ENCODE measurements at places on chromosomes 11 and 22.
A peak's percentile ranks its signal among the peaks of the same experiment; 100 is the strongest.

DNA sequence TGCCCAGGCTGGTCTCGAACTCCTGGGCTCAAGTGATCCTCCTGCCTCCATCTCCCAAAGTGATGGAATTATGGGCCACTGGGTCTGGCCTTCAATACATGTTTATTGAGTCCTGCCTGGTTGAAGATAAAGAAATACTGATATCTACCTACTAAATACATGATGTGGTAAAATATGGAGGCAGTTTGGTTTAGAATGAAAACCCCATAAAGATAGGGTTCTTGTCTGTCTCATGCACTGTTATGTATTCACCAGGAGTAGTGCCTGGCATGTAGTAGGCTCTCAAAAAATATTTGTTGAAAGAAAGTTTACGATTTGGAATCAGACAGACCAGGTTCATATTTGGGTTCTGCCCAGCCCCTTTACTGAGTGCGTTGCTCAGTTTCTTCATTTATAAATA lies 21.1 kb downstream of the STIM1 start:
- no peak for DNase-seq

- no peak for DNase-seq
Observed at GRCh38 chr11:115317277-115318185, 186.7 kb downstream of the CADM1 start.

- DNase-seq, result no peak
Observed at GRCh38 chr11:122995526-122995925, 13.9 kb upstream of the BSX start.

DNA sequence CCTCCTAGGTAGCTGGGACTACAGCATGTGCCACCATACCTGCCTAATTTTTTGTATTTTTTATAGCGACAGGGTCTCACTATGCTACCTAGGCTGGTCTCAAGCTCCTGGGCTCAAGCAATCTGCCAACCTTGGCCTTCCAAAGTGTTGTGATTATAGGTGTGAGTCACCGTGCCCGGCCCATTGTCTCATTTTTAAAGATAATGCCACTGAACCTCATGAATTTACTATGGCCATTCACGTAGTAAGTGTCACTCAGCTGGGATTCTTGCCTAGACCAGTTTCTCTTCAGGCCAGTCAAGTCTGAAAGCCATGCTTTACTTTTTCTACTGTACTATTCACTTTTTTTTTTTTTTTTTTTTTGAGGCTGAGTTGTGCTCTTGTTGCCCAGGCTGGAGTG lies 22.4 kb downstream of the DEPDC5 start:
- no peak for DNase-seq

GRCh38 chr11:69697861-69698260 lies 6.0 kb downstream of the FGF19 start:
- DNase-seq, result no peak

DNA sequence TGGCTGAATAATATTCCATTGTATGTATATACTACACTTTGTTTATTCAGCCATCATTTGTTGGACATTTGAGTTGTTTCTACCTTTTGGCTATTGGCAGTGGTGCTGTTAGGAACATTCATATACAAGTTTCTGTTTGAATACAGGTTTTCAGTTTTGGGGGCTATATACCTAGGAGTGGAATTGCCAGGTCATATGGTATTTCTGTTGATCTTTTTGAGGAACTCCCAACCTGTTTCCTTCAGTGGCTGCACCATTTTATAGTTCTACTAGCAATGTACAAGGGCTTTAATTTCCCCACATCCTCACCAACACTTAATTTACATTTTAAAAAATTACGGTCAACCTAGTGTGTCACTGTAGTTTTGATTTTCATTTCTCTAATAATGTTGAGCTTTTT lies 54.6 kb downstream of the HSD17B12 start:
- no peak for DNase-seq

DNA sequence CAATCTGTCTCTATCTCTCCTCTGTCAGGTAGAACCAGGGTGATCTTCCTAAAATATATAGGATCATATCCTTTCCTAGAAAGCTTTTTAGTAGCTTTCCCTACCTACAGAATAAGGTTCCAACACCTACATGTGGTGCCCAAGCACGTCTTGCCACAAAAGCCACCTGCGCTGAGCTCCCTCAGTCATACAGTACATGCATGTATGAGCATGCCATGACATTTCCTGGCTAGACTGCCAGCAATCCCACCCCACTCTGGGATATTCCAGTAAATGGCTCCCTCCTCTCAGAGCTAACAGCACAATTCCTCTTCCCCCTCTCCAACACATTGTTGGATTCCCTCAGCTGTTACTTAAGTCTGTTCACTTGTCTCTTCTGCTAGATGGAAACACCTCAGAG lies 398.0 kb downstream of the TENM4 start:
- DNase-seq, result no peak

GRCh38 chr11:117949062-117949461 lies 19.9 kb upstream of the TMPRSS13 start:
- no peak for DNase-seq

DNA sequence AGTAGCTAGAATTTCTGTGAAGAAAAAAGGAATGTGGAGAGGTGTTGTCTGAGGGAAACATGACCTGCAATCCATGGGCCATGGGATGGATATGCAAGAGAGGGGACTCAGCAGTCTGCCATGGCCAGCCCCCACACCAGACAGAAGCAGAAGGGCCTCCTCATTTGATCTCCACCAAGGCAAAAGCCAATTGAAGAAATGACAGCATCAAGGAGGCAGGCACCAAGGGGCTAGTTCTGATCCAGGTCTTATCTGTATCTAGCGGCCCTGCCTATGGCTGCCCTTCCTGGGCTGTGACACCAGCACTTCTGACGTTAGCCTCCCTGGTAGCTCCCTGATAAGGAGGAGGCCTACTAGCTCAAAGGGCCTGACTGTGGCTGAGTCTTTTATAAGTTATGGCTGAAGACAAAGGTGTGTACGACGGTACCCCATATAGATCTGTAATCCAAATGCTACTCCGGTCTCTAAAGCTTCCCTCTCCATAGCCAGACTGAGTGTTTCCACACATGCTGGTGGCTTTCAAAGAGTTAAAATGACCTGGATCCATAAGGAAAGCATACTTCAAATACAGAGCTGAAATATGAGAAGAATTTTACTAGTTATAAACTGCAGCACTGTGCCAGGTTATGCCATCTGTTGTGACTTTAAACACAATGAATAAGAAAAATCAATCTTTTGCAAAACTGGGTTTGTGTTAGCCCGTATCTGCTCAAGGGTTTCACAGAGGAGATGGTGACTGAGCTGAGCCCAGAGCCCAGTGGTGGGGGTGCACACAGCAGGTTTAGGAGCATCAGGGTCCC lies 34.4 kb downstream of the HIRA start:
- DNase-seq, result no peak

- DNase-seq, result no peak
Observed at GRCh38 chr11:2318123-2318522, 16.3 kb downstream of the TSPAN32 start.

- no peak for DNase-seq
Observed at GRCh38 chr11:72026090-72026489, 27.4 kb downstream of the IL18BP start.

- DNase-seq, result no peak
Observed at GRCh38 chr11:12798609-12799011, 124.4 kb downstream of the TEAD1 start.

DNA sequence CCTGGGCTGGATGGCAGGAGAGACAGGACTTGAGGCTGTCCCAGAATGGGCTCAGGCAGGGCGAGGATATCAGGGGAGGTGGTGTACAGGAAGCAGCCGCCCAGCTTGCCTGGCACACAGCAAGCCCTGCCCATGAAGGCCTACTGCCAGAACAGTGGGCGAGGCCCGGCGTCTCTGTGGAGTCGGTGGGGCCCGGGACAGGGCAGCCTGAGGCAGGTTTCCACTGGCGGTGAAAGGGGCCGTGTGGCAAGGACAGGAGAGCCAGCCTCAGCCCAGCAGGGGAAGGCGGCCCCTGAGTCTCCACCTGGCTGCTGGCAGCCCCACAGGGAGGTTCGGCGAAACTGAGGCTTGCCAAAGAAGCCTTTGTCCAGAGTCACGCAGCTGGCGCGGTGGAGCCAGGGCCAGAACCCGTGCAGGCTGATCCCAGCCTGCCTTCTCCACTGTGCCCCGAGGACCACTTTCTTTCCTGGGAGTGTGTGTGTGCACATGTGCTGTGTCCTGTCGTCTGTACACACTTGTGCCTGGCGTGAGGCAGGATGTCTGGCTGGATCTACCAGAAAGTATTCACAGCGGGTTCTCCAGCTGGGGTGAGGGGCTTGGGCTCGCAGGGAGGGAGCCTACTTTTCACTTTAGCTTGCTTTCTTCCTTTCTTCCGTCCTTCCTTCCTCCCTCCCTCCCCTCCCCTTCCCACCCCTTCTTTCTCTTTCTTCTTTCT lies 1.2 kb downstream of the TSPO start:
- peak; percentile 25 for DNase-seq

GRCh38 chr11:65849771-65850216 lies 8.2 kb downstream of the CFL1 start:
- no peak for DNase-seq

DNA sequence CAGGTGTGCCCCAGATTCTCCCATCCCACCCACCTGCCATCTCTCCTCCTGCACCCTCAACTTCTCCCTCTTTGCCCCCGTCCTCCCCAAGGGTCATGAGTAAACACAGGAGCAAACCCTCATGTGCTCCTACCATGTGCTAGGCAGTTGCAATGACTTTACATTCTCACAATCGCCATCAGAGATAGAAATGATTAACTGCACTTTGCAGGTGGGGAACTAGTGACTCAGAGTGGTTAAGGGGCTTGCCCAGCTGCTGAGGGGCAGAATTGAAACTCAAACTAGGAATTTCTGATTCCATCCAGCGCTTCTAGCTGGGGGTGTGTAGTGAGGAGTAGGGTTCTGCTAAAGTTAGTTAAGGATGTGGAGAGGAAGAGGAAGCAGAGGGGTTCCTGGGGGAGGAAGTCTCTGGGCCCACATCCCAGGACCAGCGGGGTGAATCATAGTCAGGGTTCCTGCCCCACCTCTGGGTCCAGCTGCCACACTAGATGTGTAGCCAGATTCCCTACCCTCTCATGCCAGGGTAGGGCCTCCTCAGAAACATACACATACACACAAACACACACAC lies 16.0 kb upstream of the PRG2 start:
- DNase-seq, result peak; percentile 13

- DNase-seq, result no peak
Observed at GRCh38 chr11:110308071-110308470, 11.7 kb upstream of the RDX start.

GRCh38 chr11:63985812-63986155 lies 454 bp upstream of the OTUB1 start:
- peak; percentile 33 for DNase-seq

GRCh38 chr11:1437500-1437899 lies 47.8 kb downstream of the BRSK2 start:
- no peak for DNase-seq
